H1 (cell line): ENCODE measurements at places on chromosomes 16 and 17.
A peak's percentile ranks its signal among the peaks of the same experiment; 100 is the strongest.

- DNase-seq = no peak
- H3K27me3 ChIP-seq = no peaks in the 10 kb centered on the region
- no peak overlapping the region for H3K4me3 ChIP-seq
- H3K27ac ChIP-seq = no peak overlapping the region
- H3K4me1 ChIP-seq = peaks cover 5% of the 10 kb centered on the region; the same call in 1 of the 2 replicates
Measured at GRCh38 chr17:72422204-72422504, 301.3 kb downstream of the SOX9 start.

DNA sequence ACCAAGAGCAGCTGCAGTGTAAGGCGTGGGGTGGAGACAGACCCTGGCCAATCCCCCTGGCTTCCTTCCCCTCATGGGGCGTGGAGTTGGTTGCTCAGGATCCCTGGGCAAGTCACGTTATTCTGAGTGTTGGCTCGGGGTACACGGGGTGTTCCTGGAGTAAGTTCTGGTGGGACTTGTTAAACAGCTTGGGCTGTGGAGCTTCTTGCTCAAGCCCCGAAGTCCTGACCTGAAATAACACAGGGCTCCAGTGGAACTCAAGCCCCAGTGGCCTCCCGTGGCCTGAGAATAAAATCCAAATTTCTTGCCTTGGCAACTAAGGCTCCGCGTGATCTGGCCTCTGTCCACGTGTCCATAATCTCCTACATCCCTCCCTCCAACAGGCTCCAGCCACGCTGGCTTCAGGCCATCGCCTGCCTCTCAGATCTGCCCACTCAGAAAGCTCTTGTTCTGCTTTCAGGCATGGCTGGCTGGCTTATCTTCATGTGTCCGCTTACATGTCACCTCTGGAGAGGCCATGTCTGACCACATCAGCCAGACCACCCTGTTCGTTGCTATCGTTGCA is 49.3 kb upstream of the BCO1 start:
- H3K36me3 ChIP-seq = no peaks in the 10 kb centered on the region
- no peaks in the 10 kb centered on the region for H3K4me1 ChIP-seq
- no peaks in the 10 kb centered on the region for H3K27me3 ChIP-seq

DNA sequence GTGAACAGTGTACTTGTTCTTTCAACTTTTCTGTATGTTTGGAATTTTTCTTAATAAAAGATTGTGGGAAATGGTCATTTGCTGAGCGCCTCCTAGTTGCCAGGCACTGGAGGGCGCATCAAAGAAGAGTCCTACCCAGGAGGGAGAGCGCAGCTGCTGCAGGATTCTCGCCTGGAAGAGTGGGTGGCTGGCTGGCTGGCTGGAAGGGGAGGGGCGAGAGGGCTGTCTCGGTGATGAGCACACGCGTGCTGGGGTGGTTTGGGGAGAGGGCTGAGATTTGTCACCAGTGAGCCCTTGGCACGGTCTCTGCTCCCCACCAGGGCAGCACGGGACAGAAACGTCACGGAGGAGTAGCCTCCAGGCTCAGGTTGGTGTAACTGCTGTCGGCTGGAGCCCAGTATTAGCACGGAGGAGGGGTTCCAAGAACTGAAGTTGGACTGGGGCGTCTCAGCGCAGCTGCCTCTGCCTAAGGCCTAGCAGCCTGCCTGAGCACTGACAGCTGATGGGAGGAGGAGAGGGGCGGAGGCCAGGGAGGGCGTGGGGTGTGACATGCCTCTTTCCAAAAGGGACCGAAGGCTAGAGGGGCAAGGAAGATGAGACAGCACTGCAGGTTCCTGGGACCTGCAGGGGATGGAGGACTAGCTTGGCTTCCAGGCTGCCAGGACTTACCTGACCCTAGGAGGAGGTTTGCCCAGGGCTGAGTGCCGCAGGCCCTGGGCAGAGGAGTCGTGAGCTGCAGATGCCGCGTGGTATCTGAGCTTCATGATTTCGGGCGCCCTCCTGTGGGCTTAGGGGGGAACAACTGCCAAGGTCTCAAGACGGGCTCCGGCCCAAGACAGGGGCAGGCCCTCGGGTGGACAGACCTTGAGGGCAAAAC is 5.7 kb downstream of the LDHD start:
- no peak overlapping the region for H3K27ac ChIP-seq
- peak; percentile 83 for DNase-seq
- peak overlapping the region; percentile 31 for H3K4me3 ChIP-seq
- no peaks in the 10 kb centered on the region for H3K27me3 ChIP-seq

DNA sequence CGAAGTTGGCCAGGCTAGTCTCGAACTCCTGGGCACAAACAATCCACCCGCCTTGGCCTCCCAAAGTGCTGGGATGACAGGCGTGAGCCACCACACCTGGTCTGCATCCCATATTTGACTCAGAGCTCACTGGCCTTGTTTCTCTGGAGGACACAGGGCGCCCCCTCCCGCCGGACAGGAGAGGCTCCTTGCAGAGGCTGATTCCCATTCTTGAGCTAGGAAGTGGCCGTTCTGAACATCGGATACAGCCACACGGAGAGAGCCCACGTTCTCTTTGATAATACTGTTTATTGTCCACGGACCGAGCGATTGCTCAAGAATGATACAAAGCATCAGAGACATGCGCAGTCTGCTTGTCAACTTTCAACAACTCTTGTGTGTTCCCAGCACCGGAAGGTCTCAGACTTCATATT is 12.1 kb upstream of the USP36 start:
- no peaks in the 10 kb centered on the region for H3K4me1 ChIP-seq
- H3K4me3 ChIP-seq = no peak overlapping the region
- H3K27me3 ChIP-seq = no peaks in the 10 kb centered on the region
- H3K27ac ChIP-seq = no peak overlapping the region

GRCh38 chr17:36721560-36722120 is 120.3 kb downstream of the MRM1 start:
- H3K4me1 ChIP-seq = peaks cover 10% of the 10 kb centered on the region
- DNase-seq = no peak
- H3K36me3 ChIP-seq = no peaks in the 10 kb centered on the region
- H3K4me3 ChIP-seq = peak overlapping the region; percentile 26; the same call in 1 of the 2 replicates
- H3K27ac ChIP-seq = no peak overlapping the region

- no peaks in the 10 kb centered on the region for H3K36me3 ChIP-seq
- peaks cover 25% of the 10 kb centered on the region for H3K27me3 ChIP-seq
- 0 out of 2 replicates have a peak within 1 kb of the TSS, but pooled peaks have one; percentile 44 for H3K27ac ChIP-seq
- peaks cover 31% of the 10 kb centered on the region for H3K4me1 ChIP-seq
- DNase-seq = no peak
Measured at GRCh38 chr17:68290955-68291835, at the start of the genes ARSG and SLC16A6. ARSG (plus strand) TSS chr17:68291495; CDS start chr17:68307494, 15,999 bp downstream. SLC16A6 (minus strand) TSS chr17:68291127; CDS start chr17:68278320, 12,807 bp downstream.

- DNase-seq = no peak
- H3K4me3 ChIP-seq = no peak overlapping the region
- H3K4me1 ChIP-seq = peaks cover 8% of the 10 kb centered on the region
- H3K27ac ChIP-seq = no peak overlapping the region
- H3K36me3 ChIP-seq = no peaks in the 10 kb centered on the region
Measured at GRCh38 chr16:89473136-89473712, 17.1 kb downstream of the ANKRD11 start.

DNA sequence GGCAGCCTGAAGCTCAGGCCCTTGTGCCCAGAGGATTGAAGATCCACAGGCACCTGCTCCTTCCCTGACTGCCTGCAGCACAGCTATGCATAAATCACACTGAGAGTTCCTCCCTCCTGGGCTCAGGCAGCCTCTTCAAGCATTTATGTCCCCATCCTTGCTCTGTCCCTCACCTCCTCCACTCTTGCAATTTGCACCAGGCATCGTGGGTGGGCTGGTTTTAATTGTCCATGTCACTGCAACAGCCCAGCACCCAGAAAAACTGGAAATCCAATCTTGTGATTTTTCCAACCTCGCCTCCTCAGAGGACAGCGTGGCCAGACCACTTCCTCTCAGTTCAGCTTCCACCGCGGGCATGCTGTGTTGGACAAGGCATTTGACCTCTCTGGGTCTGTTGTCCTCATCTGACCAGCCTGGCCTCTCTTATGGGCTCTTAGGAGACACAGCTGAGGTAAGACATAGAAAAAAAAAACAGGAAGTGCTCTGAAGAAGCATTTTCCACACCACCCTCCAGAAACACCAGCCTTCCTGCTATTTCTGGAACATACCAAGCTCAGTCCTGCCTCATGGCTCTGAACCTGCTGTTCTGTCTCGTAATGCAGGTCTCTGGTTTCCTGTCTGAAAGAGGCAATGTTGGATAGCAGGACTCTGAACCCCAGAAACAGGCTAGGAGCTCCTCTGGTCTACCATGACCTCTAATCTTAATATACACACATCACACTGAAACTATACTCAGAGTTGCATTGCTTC is 8.3 kb downstream of the TMEM114 start:
- H3K27ac ChIP-seq = no peak overlapping the region
- DNase-seq = no peak
- no peak overlapping the region for H3K4me3 ChIP-seq
- no peaks in the 10 kb centered on the region; the same call in 1 of the 2 replicates for H3K27me3 ChIP-seq

DNA sequence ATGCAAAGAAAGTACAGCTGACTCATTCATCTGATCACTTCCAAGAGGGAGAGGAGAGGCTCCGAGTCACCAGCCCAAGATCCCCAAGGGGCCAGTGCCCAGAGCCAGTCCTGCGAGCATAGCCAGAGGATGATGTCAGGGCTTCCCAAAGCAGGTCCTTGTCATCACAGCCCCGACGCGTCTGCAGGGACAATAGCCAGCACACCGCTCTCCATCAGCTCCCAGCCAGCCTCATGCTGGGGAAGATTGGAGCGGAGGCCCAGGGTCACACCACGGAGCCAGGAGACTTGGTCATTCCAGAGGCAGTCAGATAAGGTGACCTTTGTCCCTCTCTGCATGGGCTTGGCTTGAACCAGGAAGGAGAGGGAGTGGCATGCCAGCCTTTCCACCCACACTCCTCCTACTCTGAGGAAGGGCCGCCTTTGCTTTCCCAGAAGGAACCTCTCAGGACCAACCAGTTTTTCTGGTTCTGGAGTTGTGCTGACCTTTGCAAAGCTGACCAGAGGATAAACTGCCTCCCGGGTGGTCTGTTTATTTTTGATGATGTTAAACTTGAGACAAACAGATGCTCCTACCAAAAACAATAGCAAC is 58.3 kb upstream of the ARHGAP44 start:
- no peak for DNase-seq
- no peaks in the 10 kb centered on the region for H3K27me3 ChIP-seq
- peak overlapping the region; percentile 55 for H3K27ac ChIP-seq
- no peak overlapping the region for H3K4me3 ChIP-seq
- no peaks in the 10 kb centered on the region for H3K36me3 ChIP-seq

GRCh38 chr17:49820773-49821172 is 27.1 kb downstream of the TAC4 start:
- H3K27me3 ChIP-seq = no peaks in the 10 kb centered on the region
- peaks cover 61% of the 10 kb centered on the region for H3K36me3 ChIP-seq
- H3K27ac ChIP-seq = no peak overlapping the region; the same call in 1 of the 2 replicates
- no peak for DNase-seq
- H3K4me1 ChIP-seq = peaks cover 18% of the 10 kb centered on the region

- peaks cover 10% of the 10 kb centered on the region; the same call in 1 of the 2 replicates for H3K4me1 ChIP-seq
- H3K4me3 ChIP-seq = no peak overlapping the region
- H3K27me3 ChIP-seq = no peaks in the 10 kb centered on the region
- H3K36me3 ChIP-seq = no peaks in the 10 kb centered on the region; the same call in 1 of the 2 replicates
- no peak overlapping the region for H3K27ac ChIP-seq
- DNase-seq = no peak
Measured at GRCh38 chr17:50110591-50111349, 15.6 kb downstream of the PDK2 start.

DNA sequence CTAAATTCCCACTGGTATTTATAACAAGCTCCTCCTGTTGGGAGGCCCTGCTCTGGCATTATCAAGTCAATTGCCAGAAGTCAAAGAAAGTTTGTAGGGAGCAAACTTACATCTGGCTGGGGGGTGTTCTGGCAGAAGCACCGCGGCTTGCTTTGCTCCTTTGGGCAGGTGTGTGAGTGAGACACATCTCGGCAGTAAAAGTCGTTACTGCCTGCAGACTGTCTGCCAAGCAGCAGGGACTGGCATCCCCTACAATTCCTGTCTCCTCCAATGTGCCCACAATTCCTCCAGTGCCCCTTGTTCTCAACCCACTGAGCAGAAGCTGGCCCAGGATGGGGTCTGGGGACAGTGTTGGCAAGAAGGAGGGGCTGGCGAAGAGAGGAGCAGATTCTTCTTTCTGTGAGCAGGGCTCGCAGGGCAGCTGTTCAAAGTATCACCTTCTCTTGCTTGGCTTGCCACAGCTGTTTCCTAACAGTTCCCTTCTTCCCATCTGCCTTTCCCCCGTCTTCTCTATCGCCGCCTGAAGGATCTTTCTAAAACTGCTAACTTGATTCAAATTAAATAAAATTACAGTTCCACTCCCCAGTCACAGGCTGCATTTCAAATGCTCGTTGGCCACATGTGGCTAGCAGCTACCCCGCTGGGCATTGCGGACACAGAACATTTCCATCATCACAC is 30.2 kb downstream of the SPACA3 start:
- no peak overlapping the region for H3K27ac ChIP-seq
- no peaks in the 10 kb centered on the region for H3K27me3 ChIP-seq
- peaks cover 6% of the 10 kb centered on the region; the same call in 1 of the 2 replicates for H3K4me1 ChIP-seq

DNA sequence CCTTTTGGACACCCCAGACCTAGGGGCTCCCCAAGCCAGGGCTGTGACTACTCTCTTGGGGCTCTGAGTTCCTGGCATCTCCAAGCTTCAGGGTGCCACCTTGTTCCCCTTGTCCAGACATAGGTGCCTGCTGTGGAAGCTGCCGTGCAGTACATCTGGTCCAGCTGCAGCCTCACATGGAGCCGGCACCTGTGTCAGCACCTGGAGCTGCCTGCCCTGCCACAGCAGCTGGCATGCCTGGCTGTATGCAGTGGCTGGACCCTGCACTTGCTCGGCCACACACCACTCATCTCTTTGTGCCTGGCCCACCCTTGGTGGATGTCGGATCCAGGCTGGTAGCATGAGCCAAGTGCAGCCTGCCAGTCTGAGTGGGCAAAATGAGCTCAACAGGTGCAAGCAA is 775.8 kb downstream of the CDH11 start:
- no peak for DNase-seq
- no peaks in the 10 kb centered on the region for H3K27me3 ChIP-seq
- H3K4me3 ChIP-seq = no peak overlapping the region
- no peak overlapping the region for H3K27ac ChIP-seq
- H3K36me3 ChIP-seq = no peaks in the 10 kb centered on the region

- H3K36me3 ChIP-seq = no peaks in the 10 kb centered on the region
- H3K4me1 ChIP-seq = no peaks in the 10 kb centered on the region
- no peaks in the 10 kb centered on the region for H3K27me3 ChIP-seq
Measured at GRCh38 chr16:71537643-71538042, 11.4 kb downstream of the CHST4 start.

DNA sequence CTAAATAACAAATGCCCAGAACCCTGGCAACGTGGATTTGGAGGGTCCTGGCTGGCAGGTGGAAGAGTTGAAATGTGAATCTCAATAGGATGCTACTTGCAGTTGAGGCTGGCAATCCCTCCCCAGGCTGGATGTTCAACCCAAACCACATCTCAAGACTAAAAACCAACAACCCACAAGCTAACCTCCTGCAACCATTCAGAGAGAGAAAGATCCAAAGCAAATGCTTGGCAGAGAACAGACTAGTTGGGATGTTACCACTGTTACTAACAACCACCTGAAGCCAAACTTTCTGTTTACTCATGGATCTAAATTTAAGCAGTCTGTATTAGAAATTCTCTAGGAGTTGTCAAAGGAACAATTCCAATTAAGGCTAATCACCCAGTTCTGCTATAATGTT is 27.9 kb downstream of the SMG6 start:
- no peak overlapping the region for H3K4me3 ChIP-seq
- no peaks in the 10 kb centered on the region for H3K4me1 ChIP-seq
- H3K27me3 ChIP-seq = no peaks in the 10 kb centered on the region
- H3K36me3 ChIP-seq = peaks cover 14% of the 10 kb centered on the region
- H3K27ac ChIP-seq = no peak overlapping the region

- no peaks in the 10 kb centered on the region for H3K27me3 ChIP-seq
- H3K4me3 ChIP-seq = no peak overlapping the region
- H3K27ac ChIP-seq = no peak overlapping the region; the same call in 1 of the 2 replicates
- H3K36me3 ChIP-seq = peaks cover 45% of the 10 kb centered on the region
- DNase-seq = no peak
- peaks cover 2% of the 10 kb centered on the region; the same call in 1 of the 2 replicates for H3K4me1 ChIP-seq
Measured at GRCh38 chr17:16442594-16443510, 27.5 kb downstream of the TRPV2 start.

- H3K27ac ChIP-seq = peak overlapping the region; percentile 64; the same call in 1 of the 2 replicates
- no peaks in the 10 kb centered on the region for H3K36me3 ChIP-seq
- no peaks in the 10 kb centered on the region for H3K27me3 ChIP-seq
- H3K4me1 ChIP-seq = no peaks in the 10 kb centered on the region
Measured at GRCh38 chr17:11996722-11997146, 541 bp downstream of the ZNF18 start.
